ENCODE measurements at places on chromosomes 2 and 18.

DNA sequence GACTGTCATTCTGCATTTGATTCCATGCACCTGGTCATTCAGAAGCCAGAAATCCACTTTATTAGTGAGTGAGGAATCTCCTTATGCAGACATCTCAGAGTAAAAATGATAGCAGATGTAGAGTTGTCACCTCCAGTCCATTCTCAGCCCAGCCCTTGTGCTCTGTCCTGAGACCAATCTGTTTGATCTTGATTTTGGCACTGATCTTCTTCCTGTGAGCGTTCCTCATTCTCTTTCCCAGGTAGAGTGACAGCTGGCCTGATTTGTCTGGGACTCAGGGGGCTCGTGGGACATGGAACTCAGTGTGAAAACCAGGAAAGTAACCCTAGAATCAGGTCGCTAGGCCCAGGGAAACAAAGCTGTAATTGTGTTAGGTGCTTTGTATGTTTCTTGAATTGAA is 8.9 kb downstream of the ARHGAP25 start:
- DNase-seq: no peak

DNA sequence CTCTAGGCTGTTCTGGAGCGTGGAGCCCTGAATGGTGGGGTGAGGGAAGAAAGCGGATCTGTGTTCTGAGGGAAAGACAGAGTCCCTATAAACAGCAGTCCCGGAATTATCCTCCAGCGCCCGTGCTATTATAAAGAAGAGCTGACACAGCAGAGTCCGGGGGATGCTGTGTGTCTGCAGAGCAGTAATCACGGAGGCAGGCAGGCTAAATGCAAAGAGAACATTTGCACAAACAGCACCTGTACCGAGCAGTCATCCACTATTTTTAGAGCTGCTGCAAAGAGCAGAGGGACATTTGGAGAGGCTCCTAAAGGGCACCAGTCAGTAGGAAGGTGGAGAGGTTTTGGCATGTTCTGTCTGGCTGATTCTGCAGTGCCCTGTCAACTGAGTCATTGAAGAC is 293.8 kb upstream of the SLC14A2 start:
- no peak for DNase-seq

DNA sequence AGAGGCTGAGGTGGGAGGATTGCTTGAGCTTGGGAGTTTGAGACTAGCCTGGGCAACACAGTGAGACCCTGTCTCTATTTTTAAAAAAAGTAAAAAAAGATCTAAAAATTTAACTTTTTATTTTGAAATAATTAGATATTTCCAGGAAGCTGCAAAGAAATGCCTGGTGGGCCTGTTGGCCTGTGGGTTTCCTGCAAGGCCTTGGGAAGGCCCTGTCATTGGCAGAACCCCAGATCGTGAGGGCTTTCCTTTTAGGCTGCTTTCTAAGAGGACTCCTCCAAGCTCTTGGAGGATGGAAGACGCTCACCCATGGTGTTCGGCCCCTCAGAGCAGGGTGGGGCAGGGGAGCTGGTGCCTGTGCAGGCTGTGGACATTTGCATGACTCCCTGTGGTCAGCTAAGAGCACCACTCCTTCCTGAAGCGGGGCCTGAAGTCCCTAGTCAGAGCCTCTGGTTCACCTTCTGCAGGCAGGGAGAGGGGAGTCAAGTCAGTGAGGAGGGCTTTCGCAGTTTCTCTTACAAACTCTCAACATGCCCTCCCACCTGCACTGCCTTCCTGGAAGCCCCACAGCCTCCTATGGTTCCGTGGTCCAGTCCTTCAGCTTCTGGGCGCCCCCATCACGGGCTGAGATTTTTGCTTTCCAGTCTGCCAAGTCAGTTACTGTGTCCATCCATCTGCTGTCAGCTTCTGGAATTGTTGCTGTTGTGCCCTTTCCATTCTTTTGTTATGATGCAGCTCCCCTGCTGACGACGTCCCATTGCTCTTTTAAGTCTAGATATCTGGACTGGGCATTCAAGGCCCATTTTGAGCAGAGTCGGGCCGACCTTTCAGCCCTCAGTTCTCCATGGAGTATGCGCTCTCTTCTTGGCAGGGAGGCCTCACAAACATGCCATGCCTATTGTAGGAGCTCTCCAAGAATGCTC is 6.6 kb downstream of the PROC start:
- DNase-seq: no peak

DNA sequence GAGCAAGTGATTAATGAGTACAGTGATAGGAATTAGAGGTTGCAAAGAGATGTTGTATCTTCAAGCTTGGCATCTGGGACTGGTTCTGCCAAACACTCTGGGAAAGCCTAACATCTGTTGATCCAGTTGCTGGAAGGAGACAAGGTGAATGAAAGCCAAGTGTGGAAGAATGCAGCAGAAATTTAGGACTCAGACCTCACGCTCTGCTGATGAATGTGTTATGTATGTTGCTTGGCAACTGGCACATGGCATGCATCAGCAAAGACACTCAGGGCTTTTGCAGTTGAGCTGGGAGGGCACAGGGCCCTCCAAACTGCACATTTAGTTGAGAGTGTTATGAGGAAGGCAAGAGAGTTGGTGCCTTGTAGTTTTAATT is 105.5 kb downstream of the COLEC12 start:
- DNase-seq: no peak
